T-helper 17 cell (primary cell): ENCODE measurements at places on chromosomes 12 and 14.

- DNase-seq: no peak
These were observed 2.9 kb upstream of the RNU6-8 start for GRCh38 chr14:32205984-32206383.

DNA sequence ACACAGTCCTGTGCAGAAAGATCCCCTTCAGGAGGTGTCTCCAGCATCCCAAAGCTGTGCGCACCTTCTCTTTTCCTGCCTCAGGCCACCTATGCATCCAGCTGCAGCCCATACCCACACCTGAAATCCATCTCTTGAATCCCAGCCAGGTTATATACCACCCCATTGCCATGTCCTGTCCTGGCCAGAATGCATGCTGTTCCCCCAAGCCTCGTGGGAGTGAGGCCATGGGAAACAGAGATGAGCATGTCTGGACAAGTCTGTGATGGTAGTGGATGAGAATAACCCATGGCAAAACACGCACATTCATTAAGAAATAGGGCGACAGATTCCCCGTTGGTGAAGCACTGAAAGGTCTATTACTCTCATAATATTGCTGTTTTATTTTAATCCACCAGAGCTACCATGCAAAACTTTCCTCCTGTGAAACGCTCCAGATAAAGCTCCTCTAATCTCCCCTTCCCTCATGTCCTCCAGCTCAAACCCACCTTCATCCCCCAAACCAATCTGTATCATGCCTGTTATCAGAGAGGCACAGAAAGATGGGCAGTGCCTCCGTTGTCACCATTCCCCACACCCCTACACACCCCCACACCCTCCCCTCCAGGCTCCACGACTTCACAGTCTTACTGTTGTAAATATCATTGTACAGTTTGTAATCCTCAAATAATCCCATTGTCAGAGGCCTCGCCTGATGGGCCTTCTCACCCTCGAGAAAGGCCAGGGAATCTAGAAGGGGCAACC lies 97.5 kb upstream of the FKBP4 start:
- no peak for DNase-seq

GRCh38 chr12:76790564-76791552 lies 26.9 kb downstream of the ZDHHC17 start:
- DNase-seq: no peak

DNA sequence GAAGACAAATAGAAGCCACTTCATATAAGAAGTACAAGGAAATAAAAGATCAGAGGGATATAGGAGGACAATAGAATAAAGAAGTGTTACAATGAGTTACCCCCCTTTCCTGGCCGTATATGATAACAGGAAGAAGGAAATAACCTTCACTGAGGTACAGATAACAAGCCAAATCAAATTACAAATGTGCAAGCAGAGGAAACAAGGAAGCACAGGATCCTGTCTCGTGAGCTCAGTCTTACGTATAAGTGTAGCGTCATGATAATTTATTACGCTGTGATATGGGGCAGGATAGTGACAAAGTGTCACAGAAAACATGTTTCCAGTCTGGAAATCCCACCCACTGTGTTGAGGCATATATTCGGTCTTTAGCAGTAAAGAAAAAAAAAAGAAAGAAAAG lies 26.5 kb downstream of the CRACR2A start:
- no peak for DNase-seq

DNA sequence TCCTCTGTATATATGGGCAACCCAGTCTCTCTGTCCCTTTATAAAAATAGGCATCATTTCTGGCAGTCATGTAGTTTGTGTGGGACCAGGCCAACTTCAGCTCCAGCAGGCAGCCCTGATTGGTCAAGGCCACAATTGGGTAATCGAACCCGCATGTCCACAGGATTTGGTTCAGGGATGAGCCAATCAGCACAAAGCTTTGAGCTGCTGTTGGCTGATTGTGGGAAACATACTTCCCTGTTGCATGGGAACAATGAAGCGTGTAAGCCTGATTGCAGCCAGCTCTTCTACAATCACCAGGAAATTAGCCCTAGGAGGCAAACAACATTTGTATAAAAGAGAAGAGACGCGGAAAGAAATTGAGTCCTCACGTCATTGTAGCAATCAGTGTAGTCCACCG lies 328.6 kb downstream of the PCNX1 start:
- DNase-seq: no peak

GRCh38 chr14:97724265-97724731 lies 927.1 kb downstream of the VRK1 start:
- no peak for DNase-seq

DNA sequence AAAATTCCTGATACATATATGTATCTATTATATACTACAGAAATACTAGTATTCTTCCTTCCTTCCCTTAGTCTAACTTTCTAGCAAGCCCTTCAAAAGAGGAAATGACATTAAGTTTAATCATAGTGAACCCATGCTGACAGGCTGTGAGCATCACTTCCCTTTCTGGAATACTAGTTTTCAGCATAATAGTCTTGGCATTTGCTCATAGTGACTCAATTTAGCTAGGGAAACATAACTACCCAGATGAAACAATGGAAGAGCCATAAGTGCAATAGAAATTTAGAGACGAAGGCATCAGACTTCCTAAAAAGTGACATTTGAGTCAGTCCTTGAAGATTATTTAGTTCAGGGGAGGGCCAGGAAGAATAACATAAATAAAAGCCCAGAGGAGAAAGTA lies 184.5 kb upstream of the CRY1 start:
- no peak for DNase-seq

DNA sequence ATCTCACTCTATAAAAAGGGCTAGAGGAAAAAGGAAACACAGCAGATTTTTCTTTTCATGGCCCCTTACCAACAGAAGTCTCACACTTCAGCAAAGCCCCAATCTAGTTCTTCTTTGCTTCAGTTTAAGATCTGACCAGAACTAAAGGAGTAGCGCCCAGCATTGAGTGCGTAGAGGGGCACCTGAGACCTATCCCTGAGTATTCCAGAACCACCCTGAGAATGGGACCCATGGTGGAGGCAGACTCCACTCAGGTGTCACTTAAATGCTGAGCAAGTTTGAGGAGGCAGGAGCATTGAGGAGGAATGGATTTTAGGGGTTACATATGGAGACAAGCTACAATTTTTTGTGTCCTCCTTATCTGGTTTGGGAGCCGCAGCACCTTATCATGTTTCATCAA lies 1.8 kb upstream of the HOXC11 start:
- DNase-seq: no peak

- no peak for DNase-seq
These were observed 825.3 kb upstream of the FLRT2 start for GRCh38 chr14:84704601-84705000.

DNA sequence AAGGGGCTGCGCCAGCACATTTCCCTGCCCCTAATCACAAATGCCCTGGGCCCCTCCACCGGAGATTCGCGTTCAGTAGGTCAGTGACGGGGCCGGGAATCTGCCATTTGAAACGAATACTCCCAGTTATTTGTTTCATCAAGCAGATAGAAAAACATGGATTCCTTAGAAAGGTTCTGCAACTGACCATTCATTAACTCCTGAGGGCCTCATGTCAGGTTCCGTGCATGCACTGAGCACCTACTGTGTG lies 25.6 kb upstream of the UBC start:
- no peak for DNase-seq
